ENCODE measurements at places on chromosomes 4 and X.

DNA sequence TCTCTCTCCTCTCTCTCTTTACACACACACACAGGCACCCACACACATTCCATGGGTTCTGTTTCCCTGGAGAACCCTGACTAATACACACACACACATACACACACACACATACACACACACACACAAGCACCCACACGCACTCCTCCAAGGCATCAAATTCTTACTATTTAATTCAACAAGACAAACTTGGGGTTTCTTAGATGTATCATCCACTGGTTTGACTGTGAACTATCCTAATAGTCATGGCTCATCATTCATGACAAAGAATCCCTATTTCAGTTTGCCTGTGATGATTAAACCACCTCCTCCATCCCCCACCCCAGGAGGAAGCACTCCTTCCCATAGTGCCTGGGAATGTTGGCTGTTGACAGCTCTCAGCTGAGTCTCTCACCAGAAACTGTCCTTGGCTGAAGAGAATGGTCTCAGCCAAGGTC is 98.2 kb downstream of the USP46 start:
- DNase-seq: no peak

- no peak for DNase-seq
Observed at GRCh38 chrX:31061091-31061490, 10.8 kb downstream of the FTHL17 start.

GRCh38 chr4:13266687-13267086 is 217.5 kb downstream of the RAB28 start:
- DNase-seq: no peak

DNA sequence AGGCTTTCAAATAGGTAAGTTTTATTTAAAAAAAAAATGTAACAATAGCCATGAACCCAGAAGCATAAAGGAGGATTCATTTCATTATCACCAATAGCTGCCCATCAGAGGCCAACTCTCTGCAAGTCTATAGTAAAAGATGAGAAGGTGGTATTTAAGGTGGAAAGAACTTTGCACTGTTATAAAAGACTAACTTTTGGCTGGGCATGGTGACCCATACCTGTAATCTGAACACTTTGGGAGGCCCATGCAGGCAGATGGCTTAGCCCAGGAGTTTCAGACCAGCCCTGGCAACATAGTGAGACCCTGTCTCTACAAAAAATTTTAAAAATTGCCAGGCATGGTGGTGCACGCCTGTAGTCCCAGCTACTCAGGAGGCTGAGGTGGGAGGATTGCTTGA is 43.3 kb downstream of the RPS3A start:
- no peak for DNase-seq

DNA sequence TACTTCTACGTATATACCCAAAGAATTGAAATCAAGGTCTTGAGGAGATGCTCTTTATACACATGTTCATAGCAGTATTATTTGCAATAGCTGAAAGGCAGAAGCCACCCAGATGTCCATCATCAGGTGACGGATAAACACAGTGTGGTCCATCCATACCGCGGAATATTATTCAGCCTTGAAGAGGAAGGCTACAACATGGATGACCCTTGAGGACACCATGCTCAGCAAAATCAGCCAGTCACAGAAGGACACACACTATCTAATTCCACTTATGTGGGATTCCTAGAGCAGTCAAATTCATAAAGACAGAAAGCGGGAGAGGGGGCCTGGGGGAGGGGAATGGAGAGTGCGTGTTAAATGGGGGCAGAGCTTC is 44.5 kb downstream of the RGS12 start:
- no peak for DNase-seq

GRCh38 chrX:57930051-57930450 is 19.8 kb upstream of the ZXDA start:
- no peak for DNase-seq

- DNase-seq: no peak
Observed at GRCh38 chr4:165663411-165663810, 209.6 kb upstream of the TLL1 start.

GRCh38 chr4:79425586-79425985 is 17.6 kb upstream of the GK2 start:
- no peak for DNase-seq

DNA sequence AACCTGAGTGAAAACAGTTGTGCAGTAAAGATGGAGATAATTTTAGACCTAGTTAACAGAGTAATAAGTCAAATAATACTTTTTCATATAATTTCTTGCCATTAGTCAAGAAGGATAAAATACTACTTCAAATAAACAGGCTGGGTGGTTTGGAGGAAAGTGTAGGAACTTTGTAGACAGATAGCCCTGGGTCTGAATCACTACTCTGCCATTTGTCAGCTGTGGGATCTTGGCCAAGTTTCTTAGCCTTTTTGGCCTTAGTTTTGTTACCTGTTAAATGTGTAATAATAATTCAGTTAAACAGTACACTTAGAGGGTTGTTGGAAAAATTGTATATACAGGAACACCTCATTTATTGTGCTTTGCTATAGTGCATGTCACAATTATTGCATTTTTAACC is 163.7 kb downstream of the NPNT start:
- DNase-seq: no peak

DNA sequence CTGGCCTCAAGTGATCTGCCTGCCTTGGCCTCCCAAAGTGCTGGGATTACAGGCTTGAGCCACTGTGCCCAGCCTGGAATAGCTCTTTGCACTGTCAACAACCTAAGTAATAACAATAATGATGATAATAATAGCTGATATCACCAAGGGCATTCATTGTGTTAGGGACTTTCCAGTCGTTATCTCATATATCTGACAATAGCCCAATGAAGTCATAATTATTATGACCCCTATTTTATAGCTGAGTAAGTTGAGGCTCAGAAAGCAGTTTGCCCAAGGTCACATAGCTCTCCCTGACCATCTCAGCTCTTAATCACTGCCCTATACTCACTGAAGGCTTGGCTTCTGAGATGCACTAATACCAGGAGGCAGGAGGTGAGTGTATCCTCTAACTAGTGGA is 18.7 kb upstream of the MAP7D3 start:
- no peak for DNase-seq

- no peak for DNase-seq
Observed at GRCh38 chr4:53997898-53998297, 66.5 kb downstream of the CHIC2 start.

GRCh38 chrX:119690921-119691716 is 1.8 kb downstream of the SEPTIN6 start:
- no peak for DNase-seq

Measured in DMS79 (cell line).